Stimulated activated CD4-positive, alpha-beta T cell treated with anti-CD3 and anti-CD28 coated beads, Interleukin-1b, Interleukin-23, amount 100 ng/mL, for 48 hours (primary cell): ENCODE measurements at places on chromosomes 13 and 19.

GRCh38 chr13:51885651-51886050 lies 23.9 kb downstream of the CCDC70 start:
- no peak for DNase-seq

DNA sequence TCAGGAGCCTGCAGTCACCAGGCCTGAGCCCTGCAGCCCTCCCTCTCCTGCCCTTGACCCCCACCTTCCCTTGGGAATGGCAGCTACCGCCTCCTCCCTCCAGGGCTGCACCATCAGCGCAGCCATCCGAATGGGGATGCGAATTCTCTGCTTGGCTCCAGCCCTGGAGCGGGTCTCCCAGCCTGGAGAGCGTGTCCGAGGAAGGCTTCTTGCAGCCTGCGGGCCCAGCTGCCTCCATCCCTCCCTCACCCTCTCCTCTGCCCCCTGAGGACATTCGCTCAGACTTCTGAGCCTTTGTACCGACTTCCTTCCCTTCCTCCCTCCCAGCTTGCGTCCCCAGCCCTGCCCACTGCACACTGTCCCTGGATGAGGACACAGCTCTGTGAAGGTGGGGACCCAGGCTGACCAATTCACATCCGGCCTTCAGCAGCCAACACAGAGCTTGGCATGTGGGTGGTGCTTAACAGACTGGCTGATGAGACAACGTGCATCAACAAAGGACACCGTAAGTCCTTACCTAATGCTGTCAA lies 6.0 kb upstream of the NKPD1 start:
- DNase-seq, result no peak

- DNase-seq, result no peak
Measured at GRCh38 chr19:18865106-18865972, 30.6 kb downstream of the CERS1 start.

GRCh38 chr19:13066933-13067807 lies 35.5 kb downstream of the LYL1 start:
- DNase-seq, result no peak

DNA sequence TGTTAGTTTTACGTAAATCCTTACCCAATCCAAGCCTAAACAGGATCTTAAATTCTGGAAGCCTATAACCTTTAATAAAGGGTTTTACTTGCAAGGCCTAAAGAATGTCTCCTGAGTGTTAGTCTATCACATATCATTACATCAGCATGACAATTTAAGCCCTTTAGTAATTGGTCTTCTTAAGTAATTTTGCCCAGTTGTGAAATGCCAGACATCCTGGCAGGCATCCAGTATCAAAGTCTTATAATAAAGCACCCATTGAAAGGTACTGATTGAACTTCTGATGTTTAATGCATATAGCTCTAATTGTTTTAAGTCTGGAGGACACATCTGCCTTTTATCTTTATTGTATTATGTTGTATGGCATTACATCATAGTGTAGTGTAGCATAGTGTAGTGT lies 1078.9 kb downstream of the SLITRK1 start:
- DNase-seq, result no peak

- no peak for DNase-seq
Measured at GRCh38 chr19:30060531-30061222, 118.6 kb downstream of the URI1 start.

DNA sequence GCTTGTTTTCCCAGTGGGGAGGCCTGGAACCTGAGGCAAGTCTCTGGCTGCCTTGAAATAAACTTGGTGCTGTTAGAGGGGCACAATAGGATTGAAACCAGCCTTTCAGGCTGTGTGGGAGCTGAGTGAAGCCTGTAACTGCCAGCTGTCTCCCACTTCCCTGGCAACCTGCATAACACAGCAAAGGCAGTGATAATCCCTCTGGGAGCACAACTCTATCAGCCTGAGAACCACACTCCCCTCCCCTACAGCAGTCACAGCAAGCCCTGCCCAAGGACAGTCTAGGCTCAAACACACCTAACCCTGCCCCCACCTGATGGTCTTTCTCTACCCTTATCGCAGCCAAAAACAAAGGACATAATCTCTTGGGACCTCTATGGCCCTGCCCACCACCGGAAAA lies 683.8 kb upstream of the ATXN8OS start:
- DNase-seq, result no peak

- DNase-seq, result no peak
Measured at GRCh38 chr13:113996912-113997745, 23.3 kb upstream of the C13orf46 start.

DNA sequence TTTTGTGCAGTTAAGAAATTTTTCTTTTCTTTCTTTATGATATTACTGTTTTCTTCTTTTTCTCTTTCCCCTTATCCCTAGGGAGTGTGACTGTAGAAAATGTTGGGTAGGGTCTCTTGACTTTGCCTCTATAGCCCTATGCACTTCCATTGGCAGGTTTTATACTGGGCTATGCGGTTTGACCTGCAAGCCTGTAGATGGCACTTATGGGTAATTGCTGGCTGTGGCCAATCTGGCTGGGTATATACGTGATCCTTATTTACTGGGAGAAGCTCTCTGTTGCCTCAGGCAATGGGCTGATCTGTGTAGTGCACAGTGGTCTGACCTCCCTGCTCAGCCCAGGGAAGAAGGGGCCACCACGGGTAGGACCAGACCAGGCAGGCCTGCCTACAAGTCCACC lies 78.8 kb downstream of the RAP2A start:
- DNase-seq, result no peak

GRCh38 chr19:39557811-39558623 lies 18.1 kb upstream of the EID2 start:
- DNase-seq, result no peak

DNA sequence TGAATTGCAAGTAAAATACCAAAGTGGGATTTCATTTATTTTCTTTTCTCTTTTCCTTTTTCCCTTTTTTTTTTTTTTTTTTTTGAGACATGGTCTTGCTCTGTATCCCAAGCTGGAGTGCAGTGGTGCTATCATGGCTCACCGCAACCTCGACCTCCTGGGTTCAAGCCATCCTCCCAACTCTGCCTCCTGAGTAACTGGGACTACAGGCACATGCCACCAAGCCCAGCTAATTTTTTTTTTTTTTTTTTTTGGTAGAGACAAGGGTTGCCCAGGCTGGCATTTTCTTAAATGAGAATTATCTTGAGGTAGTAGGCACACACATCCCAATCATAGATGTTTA lies 68.5 kb upstream of the GPR183 start:
- DNase-seq, result no peak

DNA sequence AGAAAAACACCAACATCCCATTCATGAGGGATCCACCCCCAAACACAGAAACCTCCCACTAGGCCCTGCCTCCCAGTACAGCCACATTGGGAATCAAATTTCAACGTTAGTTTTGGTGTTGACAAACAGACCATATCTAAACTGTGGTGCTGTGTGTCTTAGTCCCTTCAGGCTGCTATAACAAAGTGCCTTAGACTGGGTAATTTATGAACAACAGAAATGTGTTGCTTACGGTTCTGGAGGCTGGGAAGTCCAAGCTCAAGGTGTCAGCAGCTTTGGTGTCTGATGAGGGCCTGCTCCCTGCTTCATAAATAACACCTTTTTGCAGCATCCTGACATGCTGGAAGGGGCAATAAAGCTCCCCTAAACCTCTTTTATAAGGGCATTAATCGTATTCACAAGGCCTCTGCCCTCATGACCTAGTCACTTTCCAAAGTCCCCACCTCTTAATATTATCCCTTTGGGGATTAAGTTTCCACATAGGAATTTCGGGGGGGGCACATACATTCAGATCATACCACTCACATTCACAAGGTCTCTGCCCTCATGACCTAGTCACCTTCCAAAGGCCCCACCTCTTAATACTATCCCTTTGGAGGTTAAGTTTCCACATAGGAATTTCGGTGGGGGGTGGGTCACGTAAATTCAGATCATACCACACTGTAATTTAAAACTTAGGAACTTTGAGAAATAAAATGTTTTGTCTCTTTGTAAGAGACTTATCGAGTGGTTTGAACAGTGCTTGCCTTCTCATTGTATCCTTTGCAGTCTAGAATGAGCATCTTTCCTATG lies 27.5 kb downstream of the ZNF507 start:
- no peak for DNase-seq

DNA sequence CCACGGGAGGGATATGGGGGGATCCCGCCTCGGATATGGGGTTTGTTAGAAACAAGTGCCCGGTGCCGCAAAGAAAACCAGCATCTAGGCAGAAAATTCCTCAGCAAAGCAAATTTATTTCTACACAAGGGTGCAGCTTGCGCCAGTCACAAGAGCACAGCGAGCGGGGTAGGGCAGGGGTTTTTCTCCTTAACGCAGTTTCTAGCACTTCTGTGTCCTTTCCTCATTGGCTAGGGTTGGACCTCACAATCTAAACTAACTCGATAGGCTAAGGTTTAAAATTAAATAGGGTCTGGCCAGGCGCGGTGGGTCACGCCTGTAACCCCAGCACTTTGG lies 595 bp downstream of the ZNF440 start:
- DNase-seq, result no peak

- DNase-seq, result peak; percentile 67
Measured at GRCh38 chr19:14475251-14476073, at the start of gene PTGER1. PTGER1 (minus strand) TSS chr19:14475354; CDS start chr19:14474320, 1,034 bp downstream.

DNA sequence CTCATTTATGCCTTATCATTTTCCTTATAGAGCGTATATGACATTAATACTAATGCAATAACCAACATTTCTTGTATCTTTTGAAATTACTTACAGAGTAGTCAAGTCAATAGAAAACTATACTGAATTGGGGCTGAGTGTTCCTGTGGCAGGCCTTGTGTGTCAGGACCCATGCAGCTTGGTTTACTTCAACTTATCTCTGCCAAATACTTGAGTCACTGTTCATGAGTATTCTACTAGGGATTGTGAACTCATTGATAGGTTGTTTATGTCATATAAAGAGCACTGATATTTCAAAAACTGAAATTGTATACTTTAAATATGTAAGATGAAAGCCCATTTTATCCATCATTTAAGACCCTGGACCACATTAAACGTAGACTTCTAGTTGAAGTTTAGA lies 688.6 kb upstream of the SLITRK1 start:
- no peak for DNase-seq

- peak; percentile 69 for DNase-seq
Measured at GRCh38 chr19:5369962-5370367, 29.4 kb upstream of the PTPRS start.

DNA sequence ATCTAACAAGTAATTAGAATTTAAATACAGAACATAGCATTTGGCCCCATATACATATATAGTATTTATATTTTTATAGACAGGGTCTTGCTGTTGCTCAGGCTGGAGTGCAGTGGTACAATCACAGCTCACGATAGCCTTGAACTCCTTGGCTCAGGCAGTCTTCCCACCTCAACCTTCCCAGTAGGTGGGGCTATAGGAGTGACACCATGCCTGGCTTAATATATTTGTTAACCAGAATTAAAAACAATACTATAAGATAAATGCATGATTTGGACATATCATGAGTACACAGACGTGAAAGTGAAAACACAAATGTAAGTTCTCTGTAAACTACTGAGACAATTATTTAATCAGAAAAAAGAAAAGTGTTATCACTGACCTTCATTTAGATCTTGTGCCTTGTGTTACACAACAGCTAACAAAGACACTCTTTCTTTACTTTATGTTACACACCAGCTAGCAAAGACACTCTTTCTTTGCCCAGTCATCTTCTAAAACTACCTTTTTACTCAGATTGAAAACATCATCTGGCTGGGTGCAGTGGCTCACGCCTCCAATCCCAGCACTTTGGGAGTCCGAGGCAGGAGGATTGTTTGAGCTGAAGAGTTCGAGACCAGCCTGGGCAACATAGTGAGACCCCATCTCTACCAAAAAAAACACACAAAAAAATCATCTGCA lies 22.6 kb downstream of the CARS2 start:
- DNase-seq, result no peak

DNA sequence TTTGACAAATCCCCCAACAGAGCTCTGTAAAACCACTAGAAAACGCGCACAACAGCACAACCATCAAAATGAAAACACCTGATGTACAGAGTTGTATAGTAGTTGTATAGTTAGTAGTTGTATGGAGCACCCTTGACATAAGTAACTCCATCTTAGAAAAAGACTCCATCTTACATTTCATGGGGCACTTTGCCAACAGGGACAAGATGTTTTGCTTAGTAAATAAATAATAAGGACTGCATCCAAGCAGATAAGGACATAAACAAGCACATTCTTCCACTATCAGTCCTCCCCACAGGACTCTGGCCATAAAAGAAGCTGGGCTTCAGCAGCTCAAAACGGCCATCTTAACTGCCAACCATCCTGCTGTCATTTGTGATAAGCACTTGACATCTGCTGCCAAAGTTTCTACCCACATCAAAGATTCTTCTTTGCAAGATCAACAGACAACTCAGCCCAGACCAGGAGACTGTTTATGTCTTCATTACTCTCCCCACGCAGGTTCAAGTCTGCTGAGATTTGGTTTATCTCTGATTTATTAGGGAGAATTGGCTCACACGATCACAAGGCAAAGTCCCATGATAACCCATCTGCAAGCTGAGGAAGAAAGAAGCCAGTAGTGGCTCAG lies 20.7 kb upstream of the ZNF331 start:
- no peak for DNase-seq

DNA sequence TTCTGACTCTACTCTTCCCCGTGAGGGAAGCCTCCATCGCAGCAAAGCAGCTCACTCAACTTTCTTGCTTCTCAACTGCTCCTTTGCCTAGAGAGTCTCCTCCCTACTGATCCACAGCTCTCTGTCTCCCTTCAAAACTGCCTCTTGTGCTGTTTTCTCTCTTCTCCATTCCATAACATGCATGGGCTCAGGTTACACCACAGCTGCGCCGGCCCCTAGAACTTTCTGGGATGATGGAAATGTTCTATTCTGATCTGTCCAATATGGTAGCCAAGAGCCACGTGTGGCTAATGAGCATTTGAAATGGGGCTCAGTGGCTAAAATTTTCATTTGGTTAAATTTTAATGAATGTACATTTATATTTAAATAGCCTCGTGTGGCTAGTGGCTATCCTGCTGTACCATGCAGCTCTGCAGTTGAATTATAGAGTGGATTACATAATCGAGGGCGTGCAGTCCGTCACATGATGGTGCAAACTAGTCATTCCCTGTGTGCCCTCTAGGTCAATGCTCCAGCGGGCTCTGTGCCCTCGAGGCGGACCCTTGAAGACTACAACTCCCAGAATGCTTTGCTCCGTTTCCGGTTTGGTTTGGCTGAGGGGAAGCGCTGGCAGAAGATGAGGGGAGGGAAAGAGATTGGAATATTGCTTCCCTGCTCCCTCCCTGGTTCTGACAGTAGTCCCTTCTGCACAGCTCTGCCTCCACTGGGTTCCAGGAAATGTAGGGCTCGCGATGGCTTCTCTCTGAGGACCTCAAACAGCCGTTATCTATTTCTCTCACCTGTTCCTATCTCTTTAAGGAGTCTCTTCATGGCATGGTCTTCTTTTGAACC lies 109.8 kb downstream of the CACNA1A start:
- peak; percentile 2 for DNase-seq

- no peak for DNase-seq
Measured at GRCh38 chr13:94784066-94784465, 71.7 kb upstream of the SOX21 start.

- DNase-seq, result no peak
Measured at GRCh38 chr13:84393981-84394625, 511.8 kb upstream of the SLITRK1 start.

DNA sequence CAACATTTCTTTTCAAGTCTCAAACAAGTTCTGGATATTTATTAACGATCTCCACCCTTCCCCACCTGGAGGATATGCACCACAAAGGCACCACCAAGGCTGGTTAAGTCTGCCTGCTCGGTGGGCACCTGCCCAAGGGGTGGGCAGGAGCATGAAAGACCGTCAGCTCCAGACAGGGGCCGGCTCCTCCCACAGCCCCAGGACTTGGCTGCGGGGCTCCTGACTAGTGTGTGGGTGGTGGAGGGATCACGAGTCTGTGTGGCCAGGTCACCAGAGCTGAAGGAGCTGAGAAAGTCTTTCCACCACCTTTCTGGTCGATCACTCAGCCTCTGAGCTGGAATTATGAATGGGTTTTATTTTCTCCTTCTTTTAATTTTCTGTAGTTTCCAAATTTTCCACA lies 7.8 kb downstream of the SLC7A1 start:
- DNase-seq, result no peak
